Stimulated activated naive CD4-positive, alpha-beta T cell treated with Interleukin-2 at 50 U/mL for 16 hours (primary cell): ENCODE measurements at places on chromosomes 2 and 18.

DNA sequence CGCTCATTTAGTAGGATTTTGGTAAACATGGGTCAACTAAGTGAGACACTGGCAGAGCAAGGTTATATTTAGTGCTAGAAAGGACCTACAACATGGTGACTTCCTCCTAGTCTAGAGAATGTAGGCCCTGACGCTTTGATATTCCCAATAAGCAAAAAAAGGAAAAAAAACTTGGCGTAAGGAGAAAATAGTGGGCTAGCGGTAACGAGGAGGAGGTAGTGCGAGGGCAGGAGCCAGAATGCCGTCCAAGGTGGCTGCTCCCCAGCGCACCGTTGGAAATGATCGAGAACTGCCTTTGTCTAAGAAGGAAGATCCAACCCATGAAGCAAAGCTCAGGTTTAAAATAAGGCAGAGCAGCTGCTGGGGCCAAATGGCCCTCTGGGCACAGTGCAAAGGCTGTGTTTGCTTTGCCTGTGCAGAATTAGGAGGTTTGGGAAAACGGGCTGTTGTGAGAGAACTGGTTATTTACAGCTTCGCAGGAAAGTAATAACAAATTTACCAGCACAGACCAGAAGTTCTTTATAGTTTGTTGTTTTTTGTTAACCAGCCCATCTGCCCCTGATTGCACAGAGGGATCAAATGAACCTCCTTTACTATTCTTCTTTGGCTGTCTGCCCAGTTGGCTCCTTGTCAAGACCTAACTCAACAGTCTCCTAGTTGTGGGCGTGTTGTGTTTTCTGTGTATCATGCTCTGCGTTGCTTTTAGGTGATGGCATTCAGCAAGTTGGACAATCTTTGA lies 86.6 kb downstream of the ITGB1BP1 start:
- DNase-seq: no peak

DNA sequence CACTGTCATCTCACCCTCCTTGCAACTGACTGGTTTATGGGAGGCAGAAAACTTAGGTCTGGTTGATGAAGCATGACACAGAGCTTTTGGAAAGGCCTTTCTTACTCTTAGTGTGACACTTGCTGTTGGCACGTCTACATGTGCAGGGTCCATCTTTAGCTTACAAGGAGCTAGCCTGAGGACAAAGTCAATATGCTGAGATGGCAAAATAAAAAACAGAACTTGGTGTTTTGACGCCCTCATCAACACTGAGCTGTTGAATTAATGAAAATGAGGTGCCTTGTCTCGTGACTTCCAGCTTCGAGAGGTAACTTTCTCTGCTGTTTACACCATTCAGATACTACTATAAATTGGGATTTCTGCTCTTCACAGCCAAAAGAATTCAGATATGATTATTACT lies 78.5 kb upstream of the KIDINS220 start:
- DNase-seq: no peak

GRCh38 chr2:43368483-43369385 lies 142.3 kb upstream of the ZFP36L2 start:
- no peak for DNase-seq

DNA sequence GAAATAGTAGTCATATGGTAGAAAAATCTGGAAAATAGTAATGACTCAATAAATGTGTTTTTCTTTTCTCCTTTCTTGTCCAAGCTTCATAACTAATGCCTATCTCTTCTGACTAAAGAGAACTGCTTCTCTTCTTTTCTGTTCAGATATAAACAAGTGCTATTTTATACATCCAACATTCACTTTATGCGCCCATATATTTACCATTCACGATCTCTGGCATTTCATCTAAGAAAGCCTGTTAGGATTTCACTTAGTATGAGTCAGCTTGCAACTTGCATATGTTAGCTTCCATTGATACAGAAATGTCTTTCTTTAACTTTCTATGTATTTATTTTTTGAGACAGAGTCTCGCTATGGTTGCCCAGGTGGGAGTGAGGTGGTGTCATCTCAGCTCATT lies 224.9 kb downstream of the VAPA start:
- no peak for DNase-seq

GRCh38 chr2:233371641-233372040 lies 17.3 kb downstream of the DGKD start:
- no peak for DNase-seq

GRCh38 chr2:19888831-19889230 lies 13.0 kb downstream of the TTC32 start:
- no peak for DNase-seq

DNA sequence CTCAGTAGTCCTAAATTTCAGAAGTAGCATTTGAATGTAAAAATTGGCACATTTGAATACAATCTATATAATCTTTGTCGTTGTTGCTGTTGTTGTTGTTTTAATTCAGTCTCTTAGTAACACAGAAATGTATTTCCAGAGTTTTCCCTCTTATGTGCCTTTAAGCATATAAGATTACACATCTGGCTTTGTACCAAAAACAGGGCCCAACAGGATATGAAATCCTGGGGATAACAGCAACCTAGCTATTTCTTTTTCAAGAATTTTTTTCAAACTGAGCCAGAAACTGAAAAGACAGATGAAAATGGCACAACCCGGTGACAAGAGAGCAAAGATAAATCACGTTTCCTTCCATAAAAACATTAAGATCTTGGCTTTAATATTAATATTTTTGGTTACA lies 906.7 kb downstream of the NRXN1 start:
- no peak for DNase-seq

GRCh38 chr2:71589763-71590162 lies 136.4 kb downstream of the DYSF start:
- DNase-seq: no peak

DNA sequence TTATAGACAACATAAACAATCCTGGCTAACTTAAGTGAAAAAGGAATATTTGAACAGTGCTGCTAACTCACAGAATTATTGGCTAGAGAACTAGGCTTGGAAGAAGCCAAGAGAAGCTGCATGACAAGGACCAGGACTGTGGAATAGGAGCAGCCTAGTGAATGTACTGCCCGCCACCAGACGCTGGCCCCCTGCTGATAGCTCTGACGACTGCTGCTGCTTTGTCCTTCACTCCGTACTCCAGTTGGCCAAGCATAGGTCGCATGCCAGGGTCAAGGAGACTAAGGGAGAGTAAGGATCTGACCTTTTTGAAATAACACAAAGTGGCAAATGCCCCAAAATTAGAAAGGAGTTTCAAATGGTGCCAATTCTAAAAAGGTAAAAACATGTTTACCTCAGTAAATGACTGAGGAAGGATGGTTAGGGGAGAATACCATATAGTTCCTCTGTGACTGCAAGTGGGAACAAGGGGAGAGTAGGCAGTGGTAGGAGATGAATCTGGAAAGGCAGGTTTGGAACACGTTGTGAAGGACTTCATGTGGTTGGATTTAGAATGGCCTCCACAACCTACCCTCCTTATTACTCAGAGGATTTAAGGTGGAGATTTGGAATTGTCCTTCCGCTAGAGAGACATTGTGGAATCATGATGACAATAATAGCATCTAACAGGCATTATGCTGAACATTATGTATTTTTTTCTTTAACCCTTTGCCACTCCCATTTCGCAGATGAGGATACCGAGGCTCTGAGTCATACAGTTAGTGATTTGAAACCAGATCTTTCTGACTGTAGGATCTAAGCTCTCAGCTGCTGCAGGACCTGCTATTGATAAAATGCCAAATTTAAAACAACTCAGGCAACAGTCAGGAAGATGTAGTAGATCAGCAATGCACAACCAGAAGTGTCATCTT lies 19.5 kb downstream of the STRADB start:
- no peak for DNase-seq

DNA sequence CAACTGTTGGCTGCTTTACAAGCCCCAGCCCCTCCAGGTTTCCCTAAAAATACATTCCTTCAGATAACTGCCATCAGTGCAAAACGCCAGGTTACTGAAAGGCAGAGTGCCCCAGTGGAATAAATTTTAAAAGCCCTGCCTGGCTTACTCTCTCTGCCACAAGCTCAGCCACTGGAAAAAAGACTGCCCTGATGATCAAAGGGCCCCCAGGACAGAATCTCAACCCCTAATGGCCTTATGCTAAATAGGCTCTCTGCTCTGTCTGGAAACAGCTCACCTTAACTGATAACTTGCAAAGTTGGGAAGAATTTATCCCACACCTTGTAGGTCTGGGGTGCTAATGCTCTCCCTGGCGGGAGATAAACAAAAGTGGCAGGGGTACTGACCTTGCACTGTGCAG lies 33.9 kb downstream of the CFAP53 start:
- no peak for DNase-seq

- no peak for DNase-seq
Measured at GRCh38 chr2:73426176-73426575, 40.5 kb downstream of the ALMS1 start.

DNA sequence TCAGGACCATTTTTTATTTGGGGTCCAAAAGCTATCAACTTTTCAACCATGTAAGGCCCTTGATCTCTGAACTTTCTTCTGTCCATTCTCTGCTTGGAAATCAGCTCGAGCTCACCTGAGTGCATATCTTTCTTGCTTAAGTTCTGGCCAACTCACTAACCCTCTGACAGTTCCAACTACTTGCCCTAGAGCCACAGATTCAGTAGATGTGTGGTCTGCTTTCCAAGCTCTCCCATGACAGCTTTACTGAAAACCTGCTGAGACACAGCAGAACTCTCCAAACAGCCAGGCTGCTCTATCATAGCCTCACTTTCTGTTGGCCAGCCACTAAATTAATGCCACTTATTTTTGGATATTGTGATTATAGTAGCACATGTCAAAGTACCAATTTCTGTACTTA lies 21.2 kb upstream of the IKZF2 start:
- DNase-seq: no peak

DNA sequence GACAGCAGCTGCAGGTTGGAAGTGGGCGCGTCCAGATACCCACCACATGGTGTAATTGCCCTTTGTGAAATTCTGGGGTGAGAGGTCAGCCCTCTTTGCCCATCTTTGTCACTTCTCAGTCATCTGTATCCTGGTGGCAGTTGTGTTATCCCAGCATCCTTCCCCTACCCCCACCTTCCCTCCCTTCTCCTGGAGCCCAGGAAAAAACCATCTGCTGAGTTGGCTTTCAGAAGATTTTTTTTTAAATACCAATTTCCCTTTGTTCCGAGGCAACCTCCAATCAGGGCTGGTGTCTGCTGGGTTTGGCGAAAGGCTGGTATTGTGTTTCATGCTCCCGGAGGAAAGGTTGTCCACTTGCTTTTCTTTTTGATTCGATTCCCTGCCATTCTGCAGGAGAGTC lies 35.2 kb downstream of the SETBP1 start:
- DNase-seq: no peak

DNA sequence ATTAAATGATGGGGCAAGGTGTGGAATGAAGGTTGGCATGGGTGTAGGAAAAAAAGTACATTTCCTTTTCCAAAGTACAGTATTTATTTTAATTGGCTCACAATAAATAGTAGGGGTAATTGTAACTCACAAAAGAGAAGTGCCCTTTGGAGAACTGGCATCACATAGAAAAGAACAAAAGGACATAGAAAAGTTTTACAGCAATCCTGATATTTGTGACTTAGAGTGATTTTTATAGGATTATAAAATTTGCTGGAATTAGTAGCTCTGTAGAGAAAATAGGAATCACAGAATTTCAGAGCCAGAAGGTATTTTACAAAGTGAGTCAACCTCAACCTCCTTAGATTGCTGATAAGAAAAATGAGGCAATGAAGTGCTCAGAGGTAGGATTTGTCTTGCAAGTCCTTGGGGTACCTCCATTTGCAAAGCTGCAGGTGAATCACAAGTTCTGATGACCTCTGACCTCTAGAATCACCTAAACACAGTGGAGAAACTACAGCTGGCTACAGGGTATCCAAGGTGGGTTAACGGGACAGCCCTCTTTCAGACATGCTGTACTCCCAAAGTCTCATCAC lies 133.6 kb downstream of the SOCS6 start:
- no peak for DNase-seq

DNA sequence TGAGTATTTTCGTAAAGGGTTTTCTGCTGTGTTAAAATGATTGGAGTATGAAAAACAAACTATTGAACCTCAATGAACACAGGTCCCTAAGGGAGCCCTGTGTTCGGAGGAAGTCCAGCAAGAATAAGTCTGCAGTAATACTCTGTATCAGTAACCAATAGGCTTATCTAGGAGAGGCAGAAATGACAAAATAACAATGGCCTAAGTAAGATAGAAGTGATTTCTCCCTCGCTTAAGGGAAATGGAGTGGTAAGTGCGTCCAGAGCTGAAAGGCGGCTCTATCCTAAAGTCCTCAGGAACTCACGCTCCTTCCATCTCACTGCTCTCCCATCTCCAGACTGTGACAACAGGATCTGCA lies 29.3 kb upstream of the MFSD6 start:
- DNase-seq: no peak

- no peak for DNase-seq
Measured at GRCh38 chr2:70480468-70480867, 73.2 kb downstream of the TGFA start.

- no peak for DNase-seq
Measured at GRCh38 chr2:165369898-165370296, 99.6 kb upstream of the CSRNP3 start.

DNA sequence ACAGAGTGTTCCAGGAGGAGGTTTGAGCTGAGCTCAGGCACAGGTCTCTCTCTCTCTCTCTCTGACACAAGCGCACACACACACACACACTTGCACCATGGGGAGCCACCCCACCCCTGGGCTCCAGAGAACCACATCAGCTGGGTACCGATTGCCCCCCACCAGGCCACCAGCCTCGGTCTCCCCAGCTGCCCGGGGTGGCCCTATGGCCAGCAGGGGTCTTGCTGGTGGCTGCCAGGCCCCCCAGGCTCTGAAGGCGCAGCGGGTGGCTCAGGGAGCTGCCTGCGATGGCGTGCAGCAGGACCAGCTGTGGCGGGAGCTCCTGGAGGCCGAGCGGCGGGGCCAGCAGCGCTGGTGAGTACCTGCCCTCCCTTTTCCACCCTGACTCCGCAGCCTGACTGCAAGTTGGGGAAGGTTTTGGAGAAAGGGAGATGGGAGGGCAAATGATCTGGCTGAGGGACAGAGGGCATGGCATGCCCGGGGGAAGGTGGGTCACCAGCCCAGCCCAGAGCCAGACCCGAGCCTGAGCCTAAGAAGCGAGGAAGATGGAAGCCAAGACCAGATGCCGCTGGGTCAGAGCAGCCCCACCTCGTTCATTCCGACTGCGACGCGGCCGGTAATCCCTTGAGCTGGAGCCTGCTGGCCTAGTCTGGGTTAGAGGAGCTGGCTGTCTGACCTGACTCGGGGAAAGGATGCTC lies 21.9 kb upstream of the SLC66A3 start:
- no peak for DNase-seq

- DNase-seq: no peak
Measured at GRCh38 chr18:80167931-80168330, 58.9 kb downstream of the ADNP2 start.

DNA sequence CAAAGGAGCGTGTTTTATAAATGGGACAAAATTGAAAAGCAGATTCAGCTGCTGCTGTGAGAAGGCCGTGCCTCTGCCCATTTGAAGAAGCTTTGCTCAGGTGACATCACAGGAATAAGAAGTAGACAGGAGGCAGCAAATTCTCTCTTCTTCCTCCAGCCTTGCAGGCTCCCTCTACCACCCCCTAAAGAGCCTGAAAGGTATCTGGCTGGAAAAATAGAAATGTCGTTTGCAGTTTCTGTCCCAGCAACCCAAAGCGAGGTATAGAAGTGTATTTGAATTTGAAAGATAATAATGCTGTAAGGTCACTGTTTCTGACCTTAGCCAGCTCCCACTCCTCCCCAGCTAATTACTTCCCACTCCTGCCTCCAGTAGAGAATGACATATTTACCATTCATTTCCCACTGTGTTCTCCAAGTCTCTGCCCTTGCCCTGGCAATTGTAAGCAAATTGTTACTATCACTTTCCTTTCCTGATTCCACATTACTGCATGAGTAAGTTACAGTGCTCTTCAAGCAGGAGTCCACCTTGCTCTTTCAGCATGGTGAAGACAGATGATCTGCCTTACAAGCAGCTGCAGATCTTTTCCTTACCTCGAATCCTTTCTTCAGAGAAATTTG lies 56.8 kb upstream of the RASGRP3 start:
- no peak for DNase-seq
